ENCODE measurements at places on chromosomes 1 and 21. TPM values are rescaled to one million over a fixed set of nuclear protein-coding genes. Genes with fewer than 3 reads are reported as not detected.

The ABCA4 gene
- total RNA-seq, result 1.9 TPM

The SLC35F3 gene
- total RNA-seq, result 0.41 TPM

The TNFRSF18 gene
- 0.47 TPM for total RNA-seq

The LCE1A gene
- total RNA-seq, result not detected

The IL23R gene
- 0.18 TPM for total RNA-seq

The PLA2G2A gene
- total RNA-seq, result 181 TPM

The DYRK1A gene
- 67.7 TPM for total RNA-seq

The ATP1A4 gene
- 1.1 TPM for total RNA-seq

The TRIM67 gene
- not detected for total RNA-seq

The KLF18 gene
- total RNA-seq, result not detected

The NT5C1A gene
- not detected for total RNA-seq

The RNF186 gene
- not detected for total RNA-seq

The OR2L3 gene
- total RNA-seq, result not detected

The YIPF1 gene
- 24.5 TPM for total RNA-seq

The KCNE2 gene
- not detected for total RNA-seq

The EDARADD gene
- 0.89 TPM for total RNA-seq

The GBP4 gene
- 41.0 TPM for total RNA-seq

The PLA2G2C gene
- not detected for total RNA-seq

The SLC44A5 gene
- total RNA-seq, result 0.47 TPM

The SMIM1 gene
- total RNA-seq, result 8.5 TPM

The ADAM30 gene
- total RNA-seq, result not detected

The KLHL17 gene
- 17.0 TPM for total RNA-seq

The OR10J1 gene
- total RNA-seq, result not detected

The BATF3 gene
- 12.8 TPM for total RNA-seq

The ANKRD34A gene
- total RNA-seq, result 0.41 TPM

The KTI12 gene
- total RNA-seq, result 8.6 TPM

The AKNAD1 gene
- total RNA-seq, result 1.3 TPM

The TFAP2E gene
- total RNA-seq, result 2.2 TPM

The TMPRSS3 gene
- total RNA-seq, result 3.8 TPM

The CAPZB gene
- 236 TPM for total RNA-seq

The AMY1C gene
- 35.3 TPM for total RNA-seq

The GUCA2B gene
- not detected for total RNA-seq

The LCK gene
- 7.5 TPM for total RNA-seq

The C8B gene
- 1.2 TPM for total RNA-seq

The C1orf87 gene
- 7.4 TPM for total RNA-seq

The LMOD1 gene
- 24.2 TPM for total RNA-seq

The KCTD3 gene
- total RNA-seq, result 25.3 TPM

The SCCPDH gene
- total RNA-seq, result 35.3 TPM

The RAB42 gene
- 7.0 TPM for total RNA-seq

The FLAD1 gene
- total RNA-seq, result 31.9 TPM

The LCE1C gene
- not detected for total RNA-seq

The ZNF436 gene
- total RNA-seq, result 11.6 TPM

The OR2G6 gene
- not detected for total RNA-seq

The KIAA1614 gene
- 4.1 TPM for total RNA-seq

The MIXL1 gene
- total RNA-seq, result 0.38 TPM

The ST6GALNAC5 gene
- 16.3 TPM for total RNA-seq

The COL8A2 gene
- total RNA-seq, result 24.4 TPM

The KIRREL1 gene
- 26.9 TPM for total RNA-seq

The KCNQ4 gene
- total RNA-seq, result 0.89 TPM

The ELAVL4 gene
- not detected for total RNA-seq

The ITSN1 gene
- total RNA-seq, result 31.4 TPM

The ZNF593OS gene
- not detected for total RNA-seq

The PRAMEF12 gene
- total RNA-seq, result not detected

The OR2T35 gene
- total RNA-seq, result not detected

The OR14K1 gene
- not detected for total RNA-seq

Data from lower lobe of right lung (tissue), 2 donors.